Fibroblast of gingiva (primary cell): ENCODE measurements at places on chromosomes 12 and 14.

- DNase-seq: no peak
Observed at GRCh38 chr12:67573566-67573965, 75.0 kb upstream of the DYRK2 start.

DNA sequence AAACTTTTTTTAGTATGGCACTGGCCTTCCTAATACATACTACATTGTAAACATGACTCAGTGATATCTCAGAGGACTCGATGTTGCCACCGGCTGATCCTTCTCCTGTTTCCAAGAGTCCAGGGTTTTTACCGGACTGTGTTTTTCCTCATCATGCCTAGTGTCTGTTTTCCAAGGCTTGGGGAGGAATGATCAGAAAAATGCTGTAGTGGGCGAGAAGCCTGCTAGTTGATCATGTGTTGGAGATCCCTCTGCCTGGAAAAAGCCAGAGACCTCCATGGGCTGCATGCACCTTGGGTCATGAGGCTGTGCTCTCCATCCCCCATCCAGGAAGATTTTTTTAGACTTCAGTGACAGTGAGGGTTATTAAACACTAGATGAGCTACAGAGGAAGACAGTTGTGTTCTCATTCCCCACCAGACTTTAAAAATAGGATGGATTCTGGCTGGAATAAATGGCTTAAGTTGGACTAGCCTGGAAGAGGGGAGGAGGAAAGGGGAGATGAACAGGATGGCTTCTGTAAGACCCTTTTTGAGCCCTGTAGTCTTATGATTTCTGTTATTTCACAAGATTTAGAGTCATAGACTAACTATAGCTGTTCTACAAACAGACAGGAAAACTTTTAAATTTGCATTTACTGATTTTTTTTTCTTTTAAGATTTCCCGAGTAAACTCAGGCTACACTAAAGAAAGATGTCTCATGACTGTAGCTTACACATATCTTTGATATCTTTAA, 145.7 kb downstream of the SAMD4A start:
- DNase-seq: peak; percentile 81

- no peak for DNase-seq
Observed at GRCh38 chr12:58745348-58746125, 174.8 kb downstream of the LRIG3 start.

GRCh38 chr14:74545386-74545785, 51.8 kb downstream of the ISCA2 start:
- no peak for DNase-seq

- DNase-seq: no peak
Observed at GRCh38 chr14:56603648-56604047, 24.1 kb downstream of the TMEM260 start.

DNA sequence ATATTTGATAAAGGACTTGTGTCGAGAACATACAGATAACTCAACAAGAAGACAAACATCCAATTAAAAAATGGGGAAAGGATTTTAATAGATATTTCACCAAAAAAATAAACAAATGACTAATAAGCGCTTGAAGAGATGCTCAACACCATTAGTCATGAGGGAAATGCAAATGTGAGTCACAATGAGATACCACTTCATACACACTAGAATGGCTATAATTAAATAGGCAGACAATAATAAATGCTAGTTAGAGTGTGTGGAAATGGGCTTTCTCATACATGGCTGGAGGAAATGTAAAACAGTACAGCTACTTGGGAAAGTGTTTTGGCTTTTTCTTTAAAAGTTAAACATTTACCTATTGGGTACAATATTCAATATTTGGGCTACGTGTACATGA, 34.8 kb downstream of the DLK1 start:
- peak; percentile 55 for DNase-seq

- DNase-seq: no peak
Observed at GRCh38 chr12:125284945-125285685, 219.9 kb downstream of the AACS start.
